Non-pigmented ciliary epithelial cell (primary cell): ENCODE measurements at places on chromosomes 2 and 18.

DNA sequence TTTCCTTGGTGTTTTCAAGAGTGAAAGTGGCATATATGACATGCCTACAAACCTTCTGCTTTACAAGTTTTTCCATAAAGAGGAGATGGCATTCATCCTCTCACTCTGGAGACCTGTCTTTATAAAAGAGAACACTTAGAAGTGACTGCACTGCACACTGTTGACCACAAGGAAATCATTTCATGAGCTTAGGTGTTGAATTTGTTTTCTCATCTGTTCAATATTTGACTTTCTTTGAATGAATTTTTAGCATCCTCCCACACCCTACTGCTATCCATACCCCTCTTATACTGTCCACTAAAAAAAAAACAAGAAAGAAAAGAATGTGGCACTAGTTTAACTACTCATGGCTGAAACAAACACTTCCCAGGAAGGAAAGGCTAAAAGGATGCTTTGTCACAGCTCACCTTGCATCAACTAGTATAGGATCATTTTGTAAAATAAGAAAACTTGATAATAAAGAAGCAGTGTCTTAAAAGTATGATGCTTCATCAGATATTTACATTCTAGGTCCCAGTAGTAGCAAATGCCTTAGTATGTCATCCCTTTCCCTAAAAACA is 83.0 kb downstream of the ACVR1 start:
- no peak for DNase-seq

GRCh38 chr18:53911200-53911599 is 313.3 kb downstream of the MBD2 start:
- DNase-seq: no peak

DNA sequence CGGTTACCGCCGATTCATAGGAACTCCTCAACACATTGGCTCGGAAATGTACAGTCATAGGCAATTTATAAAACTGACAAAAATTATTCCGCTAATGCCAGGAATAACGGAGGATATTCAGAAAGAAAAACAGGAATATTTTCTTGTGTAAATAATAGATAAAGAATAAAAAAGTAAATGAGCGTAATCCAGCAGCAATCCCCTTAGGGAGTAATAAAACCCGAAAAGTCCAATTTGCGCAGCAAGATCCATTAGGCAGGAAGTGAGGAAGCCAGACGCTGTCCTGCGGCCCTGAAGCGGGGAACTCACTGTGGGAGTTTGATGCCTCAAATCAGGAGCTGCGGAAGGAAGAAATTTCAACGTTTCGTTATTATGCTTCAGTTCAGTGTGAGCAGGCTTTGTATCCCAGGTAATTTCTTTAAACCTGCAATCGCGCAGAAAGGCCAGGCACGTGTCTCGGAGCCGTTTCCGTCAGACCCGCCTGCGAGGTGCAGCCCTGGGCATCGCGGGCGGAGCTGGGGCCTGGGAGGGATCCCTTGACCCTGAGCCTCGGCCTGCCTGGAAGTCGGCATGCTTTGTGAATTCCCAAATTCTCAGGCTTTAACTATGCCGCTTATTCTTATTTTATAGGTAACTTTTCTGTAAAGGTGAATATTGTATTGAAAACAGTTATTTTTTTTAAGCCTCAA is 180.9 kb upstream of the ALKAL2 start:
- no peak for DNase-seq

DNA sequence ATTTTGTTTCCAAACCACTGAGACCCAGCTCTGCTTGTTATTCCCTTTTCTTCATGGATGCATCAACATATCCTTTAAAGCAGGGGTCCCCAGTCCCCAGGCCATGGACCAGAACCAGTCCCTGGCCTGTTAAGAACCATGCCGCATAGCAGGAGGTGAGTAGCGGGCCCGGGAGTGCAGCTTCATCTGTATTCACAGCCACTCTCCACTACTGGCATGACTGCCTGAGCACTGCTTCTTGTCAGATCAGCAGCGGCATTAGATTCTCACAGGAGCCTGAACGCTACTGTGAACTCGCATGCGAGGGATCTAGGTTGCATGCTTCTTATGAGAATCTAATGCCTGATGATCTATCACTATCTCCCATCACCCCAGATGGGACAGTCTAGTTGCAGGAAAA is 1.6 kb upstream of the POLI start:
- DNase-seq: no peak

- no peak for DNase-seq
Observed at GRCh38 chr2:164792316-164793170, 49.1 kb downstream of the COBLL1 start.

DNA sequence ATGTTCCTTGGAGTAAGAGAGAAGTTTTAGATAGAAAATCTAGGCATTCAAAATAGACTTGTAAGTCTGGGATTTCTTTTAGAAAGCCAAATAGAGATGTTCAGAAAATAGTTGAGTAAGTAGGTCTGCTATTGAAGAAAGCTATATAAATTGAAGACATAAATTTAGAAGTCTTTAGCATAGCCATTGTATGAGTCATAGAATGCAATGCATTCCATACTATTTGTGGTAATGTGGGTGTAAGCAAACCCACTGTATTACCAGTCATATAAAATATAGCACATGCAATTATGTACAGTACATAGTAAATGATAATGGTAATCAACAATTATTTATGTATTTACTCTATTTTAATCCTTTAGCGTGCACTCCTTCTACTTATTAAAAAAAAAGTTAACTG is 14.1 kb downstream of the MC4R start:
- peak; percentile 26 for DNase-seq

DNA sequence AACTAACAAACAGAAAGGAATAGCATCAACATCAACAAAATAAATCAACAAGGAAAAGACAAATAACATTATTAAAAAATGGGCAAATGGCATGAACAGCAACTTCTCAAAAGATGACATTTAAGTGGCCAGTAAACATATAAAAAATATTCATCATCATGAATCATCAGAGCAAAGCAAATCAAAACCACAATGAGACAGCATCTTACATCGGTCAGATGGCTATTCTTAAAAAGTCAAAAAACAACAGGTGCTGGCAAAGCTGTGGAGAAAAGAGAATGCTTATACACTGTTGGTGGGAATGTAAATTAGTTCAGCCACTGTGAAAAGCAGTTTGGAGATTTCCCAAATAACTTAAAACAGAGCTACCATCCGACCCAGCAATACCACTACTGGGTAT is 327.1 kb downstream of the CMPK2 start:
- DNase-seq: no peak

DNA sequence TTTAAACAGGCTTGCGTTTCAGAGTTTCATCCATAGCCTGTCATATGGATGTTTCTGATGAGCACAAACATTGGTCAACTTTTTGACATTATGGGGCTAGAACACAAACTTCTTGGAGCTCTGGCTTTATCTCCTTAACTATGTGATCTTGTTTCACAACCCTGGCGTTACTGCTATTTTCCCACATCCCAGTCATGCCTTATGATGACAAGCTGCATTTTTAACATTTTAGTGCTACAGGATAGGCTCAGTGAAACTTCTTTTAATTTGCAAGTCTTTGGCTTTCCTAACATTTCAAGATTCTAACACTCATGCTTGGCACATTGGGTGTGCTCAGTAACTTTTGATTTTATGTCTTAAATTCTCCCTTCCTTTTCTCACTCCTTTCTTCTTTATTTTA is 21.0 kb upstream of the PDE1A start:
- DNase-seq: peak; percentile 49

DNA sequence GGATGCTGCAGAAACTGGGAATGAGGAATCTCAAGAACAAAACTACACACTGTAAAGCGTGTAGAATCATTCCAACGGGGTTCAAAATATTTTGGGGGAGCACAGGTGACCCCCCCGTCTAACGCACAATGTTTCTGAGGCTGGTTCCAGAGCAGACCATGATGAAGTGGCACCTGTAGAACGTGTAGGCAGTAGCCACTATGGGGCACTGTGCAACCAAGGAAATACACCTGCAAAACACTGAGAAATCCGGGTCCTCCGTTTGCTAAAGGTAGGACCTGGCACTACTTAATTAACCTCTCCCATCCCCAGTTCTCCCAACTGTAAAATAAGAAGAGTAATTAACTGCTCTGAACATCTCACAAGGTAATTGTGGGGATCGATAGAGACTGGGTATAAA is 22.6 kb downstream of the ST6GAL2 start:
- no peak for DNase-seq

DNA sequence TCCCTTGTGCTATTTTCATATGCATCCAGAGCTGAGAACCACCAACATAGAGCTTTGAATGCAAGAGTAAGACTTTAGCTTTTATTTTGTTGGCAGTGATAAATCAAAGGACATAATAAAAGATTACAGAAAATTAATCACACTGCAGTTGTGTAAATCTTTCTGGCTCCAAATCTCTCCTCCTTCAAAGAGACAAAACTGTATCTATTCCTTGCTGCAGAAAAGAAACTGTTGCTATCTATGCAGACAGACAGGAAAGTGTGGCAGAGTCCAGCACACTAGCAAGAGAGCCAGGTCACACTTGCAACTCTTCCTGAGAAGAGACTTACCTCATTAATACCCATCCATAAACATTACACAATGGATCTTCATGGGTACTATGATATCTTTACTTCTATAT is 57.5 kb downstream of the DTNB start:
- DNase-seq: no peak

DNA sequence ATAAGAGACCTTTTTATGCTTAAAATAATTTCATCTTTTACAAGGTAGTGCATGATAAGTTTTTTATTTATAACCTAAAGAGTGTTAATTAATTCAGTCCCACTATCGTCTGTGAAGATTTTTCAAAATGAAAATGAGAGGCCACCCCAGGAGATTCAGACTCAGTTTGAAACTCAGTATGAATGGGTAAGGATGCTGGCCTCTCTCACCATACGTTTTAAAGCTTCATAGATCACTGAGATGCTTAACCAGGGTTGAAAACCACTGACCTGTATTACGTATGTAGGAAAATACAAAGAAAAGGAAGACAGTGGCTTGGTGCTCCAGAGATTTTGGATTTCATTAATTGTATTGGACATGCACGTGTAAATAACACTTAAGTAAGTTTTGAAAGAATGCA is 278.7 kb downstream of the FSIP2 start:
- no peak for DNase-seq

GRCh38 chr2:21427606-21428005 is 303.8 kb downstream of the TDRD15 start:
- DNase-seq: no peak
